ENCODE measurements at places on chromosomes 2 and 18.

- no peak for DNase-seq
Measured at GRCh38 chr2:152874955-152875354, 156.5 kb downstream of the ARL6IP6 start.

DNA sequence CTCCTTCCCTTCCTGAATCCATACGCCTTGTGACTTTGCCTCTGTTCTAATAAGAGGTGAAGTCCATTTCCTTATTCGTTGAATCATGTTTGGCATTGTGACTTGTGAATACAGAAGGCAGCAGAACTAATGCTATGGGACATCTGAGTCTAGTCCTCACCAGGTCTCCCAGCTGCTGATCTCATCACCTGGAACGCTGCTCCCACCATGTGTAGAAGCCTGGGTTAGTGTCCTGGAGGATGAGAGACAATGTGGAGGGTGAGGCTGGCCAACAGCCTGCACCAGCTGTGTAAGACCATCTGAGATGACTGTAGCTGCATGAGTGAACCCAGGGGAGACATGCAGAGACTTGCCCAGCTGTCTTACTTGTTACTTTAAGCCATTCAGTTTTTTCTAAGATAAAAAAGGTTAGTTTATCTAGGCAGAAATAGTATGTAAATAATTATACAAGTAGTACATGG lies 3.5 kb upstream of the HAAO start:
- no peak for DNase-seq

GRCh38 chr2:1455466-1455865 lies 42.2 kb downstream of the TPO start:
- no peak for DNase-seq

DNA sequence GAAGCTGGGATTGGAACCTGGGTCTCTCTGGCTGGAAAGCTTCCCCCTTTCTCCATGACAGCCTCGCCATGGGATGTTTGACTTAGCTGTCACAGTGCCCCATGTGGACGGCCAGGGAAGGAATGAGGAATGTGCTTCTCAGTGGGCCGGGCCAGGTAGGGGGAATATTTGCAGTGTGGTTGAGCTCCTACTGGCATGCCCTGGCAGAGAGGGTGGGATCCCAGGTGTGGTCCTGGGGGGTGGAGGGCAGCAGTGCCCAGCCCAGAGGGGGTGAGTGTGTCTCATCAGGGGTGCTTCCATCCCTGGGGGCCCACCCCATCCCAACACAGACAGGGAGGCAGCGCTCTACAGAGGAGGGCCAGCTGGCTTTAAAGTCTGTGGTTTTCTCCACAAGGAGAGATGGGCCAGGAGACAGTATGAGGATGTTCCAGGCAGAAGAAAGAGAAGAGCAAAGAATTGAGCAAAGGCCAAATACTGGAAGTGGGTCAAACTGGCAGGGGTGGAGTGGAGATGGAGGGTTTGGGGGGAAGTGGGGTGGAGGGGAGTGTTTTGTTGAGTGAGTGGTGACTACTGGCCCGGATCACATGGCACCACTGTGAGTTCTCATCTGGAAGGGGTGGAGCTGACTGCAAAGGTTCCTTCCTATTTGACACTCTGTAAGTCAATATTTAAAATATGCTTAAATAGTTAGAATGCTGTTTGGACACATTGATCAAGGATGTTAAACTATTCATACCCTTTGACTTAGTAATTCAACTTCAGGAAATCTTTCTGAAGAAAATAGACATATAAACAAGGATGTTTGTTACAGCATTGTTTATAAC lies 94.0 kb downstream of the MYCN start:
- DNase-seq = no peak

GRCh38 chr18:23156134-23156533 lies 20.8 kb downstream of the CABLES1 start:
- DNase-seq = no peak

DNA sequence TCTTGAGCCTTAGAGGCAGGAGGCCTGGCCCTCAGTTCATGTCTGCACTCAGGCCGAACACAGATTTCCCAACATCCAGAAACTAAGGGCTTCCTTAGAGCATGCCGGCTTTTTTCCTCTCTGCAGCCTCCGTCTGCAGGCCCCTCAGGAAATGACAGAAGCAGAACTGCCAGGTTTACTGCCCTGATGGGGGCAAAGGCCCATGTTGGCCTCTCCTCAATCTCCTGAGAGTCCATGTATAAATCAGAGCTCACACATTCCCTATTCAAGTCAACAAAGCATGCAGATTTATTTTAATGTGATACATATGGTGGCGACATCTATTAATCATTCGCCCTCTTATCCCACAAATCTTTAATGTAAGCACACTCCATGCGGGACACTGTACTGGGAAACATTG lies 475.6 kb upstream of the HS6ST1 start:
- DNase-seq = no peak

All from CD8-positive, alpha-beta T cell (primary cell).